ENCODE measurements at places on chromosomes 2 and 18.

DNA sequence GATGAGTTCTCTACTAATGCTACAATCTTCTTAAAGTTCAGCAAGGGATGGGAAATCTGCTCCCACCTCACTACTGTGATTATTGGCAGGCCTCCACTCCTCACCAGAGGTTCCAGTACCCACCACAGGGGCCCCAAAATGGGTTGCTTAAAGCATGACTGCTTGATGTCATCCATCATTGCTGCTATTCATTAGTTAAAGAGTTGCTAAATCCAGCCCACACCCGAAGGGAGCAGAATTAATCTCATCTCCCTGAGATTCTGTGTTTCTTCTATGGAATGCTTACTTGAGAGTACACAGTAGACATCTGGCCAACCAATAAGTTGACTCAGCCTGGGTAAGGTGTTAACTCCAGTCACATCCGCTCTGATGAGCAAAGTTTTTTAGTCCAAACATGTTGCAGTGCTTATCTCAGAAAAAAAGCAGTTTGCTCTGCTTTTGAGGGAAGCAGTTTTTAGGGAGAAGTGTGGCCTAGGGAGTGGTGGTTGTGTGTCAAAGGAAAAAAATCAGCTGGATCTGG, 690.2 kb upstream of the POU3F3 start:
- DNase-seq = no peak

- no peak for DNase-seq
Measured at GRCh38 chr18:62741118-62741566, 25.8 kb downstream of the PHLPP1 start.

- DNase-seq = no peak
Measured at GRCh38 chr18:47403317-47403716, 151.9 kb upstream of the SKOR2 start.

GRCh38 chr2:30255466-30256408, 24.4 kb downstream of the LBH start:
- no peak for DNase-seq

GRCh38 chr2:18790509-18791171, 201.3 kb upstream of the NT5C1B start:
- no peak for DNase-seq

DNA sequence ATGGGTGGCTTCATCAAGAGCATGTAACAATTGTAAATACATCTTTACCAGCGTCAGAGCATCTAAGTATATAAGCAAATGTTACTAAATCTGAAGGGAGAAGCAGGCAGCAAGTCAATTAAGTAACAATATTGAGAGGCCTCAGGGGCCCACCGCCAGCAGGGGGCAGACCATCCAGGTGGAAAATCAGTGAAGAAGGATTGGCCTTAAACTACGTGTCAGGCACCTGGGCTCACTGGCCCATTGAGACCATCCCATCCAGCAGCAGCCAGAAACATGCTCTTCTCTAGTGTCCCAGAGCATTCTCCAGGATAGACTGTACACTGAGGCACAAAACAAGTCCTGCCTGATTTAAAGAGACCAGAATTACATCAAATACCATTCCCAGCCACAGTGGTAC, 96.2 kb upstream of the SNTG2 start:
- DNase-seq = peak; percentile 49

- peak; percentile 49 for DNase-seq
Measured at GRCh38 chr2:8456151-8457091, 225.4 kb upstream of the ID2 start.

GRCh38 chr2:138090330-138090729, 126.1 kb downstream of the HNMT start:
- DNase-seq = no peak

DNA sequence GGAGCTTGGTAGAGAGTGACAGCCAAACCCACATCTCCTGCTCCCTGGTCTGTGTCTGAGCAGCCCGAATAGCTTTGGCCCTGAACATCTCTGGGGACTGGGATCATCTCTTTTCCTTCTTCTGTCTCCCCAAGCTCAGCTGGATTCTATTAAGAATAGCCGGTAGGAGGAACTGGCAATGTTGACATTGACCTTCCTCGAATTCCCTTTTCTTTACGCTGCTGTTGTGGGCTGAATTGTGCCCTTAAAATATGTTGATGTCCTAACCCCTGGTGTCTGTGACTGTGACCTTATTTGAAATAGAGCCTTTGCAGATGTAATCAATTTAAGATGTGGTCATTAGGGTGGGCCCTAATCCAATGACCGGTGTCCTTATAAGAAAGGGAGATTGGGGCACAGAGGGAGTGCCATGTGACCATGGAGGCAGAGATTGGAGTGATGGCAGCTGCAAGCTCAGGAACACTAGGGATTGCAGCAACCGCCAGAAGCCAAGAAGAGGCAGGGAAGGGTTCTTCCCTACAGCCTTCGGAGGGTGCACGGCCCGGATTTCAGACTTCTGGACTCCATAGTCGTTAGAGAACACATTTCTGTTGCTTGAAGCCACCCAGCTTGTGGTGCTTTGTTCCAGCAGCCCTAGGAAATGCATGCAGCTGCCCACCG, 5.8 kb upstream of the SFTPB start:
- DNase-seq = no peak

DNA sequence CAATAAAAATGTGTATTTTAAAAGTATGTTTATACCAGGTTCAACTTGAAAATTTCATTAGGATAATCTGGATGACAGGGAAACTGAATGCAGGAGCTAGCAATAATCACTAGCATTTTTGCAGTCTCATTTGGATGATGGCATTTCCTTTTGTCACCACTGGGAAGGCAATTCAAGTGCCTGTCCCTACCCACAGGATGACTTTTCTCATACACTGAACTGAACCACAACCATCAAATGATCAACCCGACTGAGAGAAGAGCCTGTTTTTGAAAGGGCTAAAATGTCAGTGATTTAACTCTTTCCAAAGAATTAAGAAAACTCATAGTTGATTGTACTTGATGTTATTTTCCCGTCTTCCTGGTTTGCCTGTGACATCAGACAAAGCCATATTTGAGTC, 115.0 kb downstream of the FAM124B start:
- DNase-seq = no peak

DNA sequence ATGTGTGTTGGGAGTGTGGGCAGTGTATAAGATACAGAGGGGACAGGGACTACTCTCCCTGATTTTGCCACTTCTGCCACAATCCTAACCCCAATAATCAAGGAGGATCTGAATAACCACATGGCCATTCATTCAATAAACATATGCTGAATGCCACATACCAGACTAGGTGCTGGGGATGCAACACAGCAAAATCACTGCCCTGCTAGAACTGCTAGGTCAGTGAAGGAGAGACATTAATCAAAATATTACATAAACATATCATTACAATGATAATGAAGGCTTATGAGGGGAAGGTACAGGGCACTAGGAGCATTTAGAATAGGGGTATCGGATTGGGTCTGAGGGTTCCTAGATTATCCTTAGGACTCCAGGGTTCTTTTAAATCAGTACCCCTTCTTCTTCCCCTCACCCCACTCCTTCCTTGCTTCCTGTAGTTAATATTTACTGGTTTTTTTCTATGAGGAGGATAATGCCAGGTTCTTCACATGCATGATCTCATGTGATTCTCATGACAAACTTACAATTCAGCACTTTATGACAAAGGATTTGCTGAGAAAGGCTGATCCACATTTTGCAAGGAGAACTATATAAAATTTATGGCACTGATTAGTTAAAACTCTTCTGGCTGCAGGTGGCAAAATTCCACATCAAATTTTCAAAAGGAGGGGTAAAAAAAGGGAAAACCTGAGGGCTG, 56.4 kb upstream of the PCBP1 start:
- DNase-seq = no peak

- DNase-seq = no peak
Measured at GRCh38 chr2:238424313-238424700, 2.4 kb upstream of the ASB1 start.

- no peak for DNase-seq
Measured at GRCh38 chr2:15786003-15786654, 154.2 kb upstream of the MYCN start.

DNA sequence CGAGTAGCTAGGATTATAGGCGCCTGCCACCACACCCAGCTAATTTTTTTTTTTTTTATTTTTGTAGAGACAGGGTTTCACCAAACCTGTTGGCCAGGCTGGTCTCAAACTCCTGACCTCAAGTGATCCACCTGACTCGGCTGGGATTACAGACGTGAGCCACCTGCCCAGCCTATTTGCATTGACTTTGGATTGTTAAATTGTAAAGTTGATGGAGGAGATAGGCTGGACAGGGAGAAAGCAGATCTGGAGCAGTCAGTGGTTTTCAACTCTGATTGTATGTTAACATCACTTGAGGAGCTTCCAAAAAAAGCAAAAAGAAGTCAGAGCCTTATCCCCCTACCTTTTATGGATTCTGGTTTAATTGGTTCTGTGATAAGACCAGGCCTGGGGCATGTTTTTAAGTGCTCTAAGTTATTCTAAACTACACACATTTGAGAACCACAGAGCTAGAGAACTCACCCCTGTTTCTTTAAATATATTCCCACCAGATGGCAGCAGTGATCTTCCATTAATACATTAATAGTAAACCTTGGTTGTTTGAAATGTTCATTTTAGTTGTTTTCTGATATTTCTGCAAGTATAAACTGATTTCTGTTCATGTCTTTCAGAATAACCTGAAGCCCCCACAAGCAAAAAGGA, 7.5 kb downstream of the C2orf49 start:
- DNase-seq = no peak

DNA sequence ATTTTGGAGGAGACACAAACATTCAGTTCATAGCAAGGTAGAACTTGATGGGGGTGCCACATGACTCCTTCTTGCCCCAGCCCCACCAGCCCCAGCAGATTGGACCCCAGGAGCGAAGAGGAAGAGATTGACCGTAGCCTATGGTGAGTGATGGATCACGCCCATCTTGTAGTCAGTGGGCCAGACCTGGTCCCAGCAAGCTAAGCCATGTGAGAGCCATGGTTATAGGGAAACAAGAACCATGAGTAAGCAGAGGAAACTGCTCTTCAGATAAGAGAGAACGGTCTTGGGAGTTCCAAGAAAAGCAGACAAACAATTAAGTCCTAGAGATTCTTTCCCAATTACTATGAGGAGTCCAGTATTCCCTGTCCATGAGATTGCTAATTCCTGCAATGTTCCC, 4.6 kb upstream of the TCF4 start:
- no peak for DNase-seq

- DNase-seq = no peak
Measured at GRCh38 chr18:2059336-2059735, 512.0 kb downstream of the METTL4 start.

GRCh38 chr2:98465456-98466226, 21.0 kb downstream of the INPP4A start:
- DNase-seq = peak; percentile 78

GRCh38 chr18:63293935-63294334, 25.6 kb downstream of the BCL2 start:
- no peak for DNase-seq

GRCh38 chr2:27942612-27943547, 52.4 kb downstream of the BABAM2 start:
- DNase-seq = no peak

GRCh38 chr2:184305105-184305504, 293.2 kb upstream of the ZNF804A start:
- DNase-seq = no peak

GRCh38 chr18:23902396-23902795, 112.2 kb upstream of the TTC39C start:
- no peak for DNase-seq

GRCh38 chr2:110903548-110903947, 171.2 kb downstream of the ACOXL start:
- DNase-seq = no peak

DNA sequence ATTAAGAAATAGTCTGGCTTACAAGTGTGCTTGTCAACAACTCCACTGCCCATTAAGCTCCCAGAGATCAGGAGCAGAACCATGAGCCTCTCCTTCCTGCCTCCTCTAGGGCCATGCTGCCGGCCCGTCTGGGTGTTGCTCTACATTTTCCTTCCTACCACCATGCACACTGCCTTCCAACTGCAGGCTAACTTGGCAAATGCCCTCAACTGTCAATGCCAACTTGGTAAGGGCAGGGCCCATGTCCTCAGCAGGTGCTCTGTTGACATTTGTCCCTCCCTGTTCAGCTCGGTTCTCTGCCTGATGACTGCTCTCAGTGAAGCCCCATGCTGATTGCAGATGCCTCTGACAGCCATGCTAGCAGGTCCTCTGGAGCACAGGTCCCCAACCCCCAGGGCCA, 345.2 kb downstream of the ALK start:
- DNase-seq = no peak

DNA sequence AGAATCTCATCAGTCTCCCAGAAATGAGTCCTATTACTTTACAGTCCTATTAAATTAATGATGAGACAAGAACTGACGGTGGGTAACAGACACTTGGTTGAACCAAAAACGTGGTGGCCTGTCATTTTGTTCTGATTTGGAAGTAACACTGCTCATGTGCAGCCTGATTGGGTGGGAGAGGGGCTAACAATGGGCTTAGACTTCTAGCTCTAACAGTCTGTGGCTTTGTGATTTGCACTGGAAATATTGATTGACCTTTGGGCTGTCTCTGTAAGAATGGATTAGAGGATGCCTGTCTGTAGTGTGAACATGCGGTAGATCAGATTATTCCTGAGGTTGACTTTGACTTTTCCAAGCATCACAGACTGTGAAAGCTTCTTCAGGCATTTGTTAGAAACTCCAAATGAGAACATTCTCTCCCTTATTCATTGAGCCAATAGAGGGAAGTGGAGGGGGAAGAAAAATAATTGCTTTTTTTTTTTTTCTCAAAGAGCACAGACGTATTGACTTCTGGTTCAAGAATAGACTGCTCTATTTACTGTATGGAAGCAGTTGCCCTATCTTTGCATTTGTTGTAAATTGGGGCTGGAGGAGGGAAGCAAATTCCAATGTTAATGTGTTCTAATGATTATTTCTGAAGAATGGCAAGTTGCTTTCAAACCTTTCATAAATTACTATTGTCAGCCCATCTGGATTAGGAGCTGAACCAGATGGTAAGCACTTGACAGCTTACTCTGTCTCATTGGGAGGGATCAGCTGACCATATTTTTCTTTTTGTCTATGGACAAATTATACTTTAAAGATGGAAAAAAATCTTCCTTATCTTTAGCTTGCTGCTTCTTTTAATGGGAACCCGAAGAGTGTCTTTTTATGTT, 85.8 kb upstream of the TTN start:
- DNase-seq = no peak

DNA sequence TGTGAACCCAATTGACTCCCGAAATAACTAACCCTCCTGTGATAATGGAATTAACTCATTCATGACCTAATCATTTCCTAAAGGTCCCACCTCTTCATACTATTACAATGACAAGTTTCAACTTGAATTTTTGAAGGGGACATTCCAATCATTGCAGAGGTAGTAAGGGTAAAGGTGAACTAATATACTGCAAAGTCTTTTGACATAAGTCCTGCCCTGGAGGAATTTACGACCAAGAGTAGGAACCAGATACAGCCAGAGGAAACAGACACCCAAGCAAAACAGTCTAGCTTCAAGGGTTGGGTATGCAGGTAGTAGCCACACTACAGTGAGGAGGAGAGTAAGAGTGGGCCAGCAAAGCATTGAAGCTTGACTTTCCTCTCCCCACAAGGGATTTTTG, 1.2 kb upstream of the SRBD1 start:
- DNase-seq = no peak

Measured in T-helper 9 cell (primary cell).